ENCODE measurements at places on chromosomes 2 and 18. TPM values are rescaled to one million over a fixed set of nuclear protein-coding genes. Genes with fewer than 3 reads are reported as not detected.

MARCHF4 gene
- not detected for total RNA-seq

DNA sequence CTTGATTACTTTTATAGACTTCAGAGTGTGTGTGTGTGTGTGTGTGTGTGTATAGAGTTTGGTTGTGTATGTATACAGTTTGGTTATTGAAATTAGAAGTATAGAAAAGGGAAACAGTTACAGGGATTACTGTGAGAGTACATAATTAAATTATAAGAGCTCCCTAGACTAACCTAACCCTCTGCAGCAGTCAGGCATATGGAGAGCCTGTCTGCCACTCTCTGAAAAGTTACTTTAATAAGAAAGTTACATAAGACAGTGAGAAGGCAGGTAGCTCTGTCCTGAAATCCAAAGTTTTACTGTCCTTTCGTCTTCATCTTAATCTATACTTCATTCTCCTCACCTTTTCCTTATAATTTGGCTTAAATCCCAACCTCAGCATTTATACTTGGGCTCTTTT, 71.5 kb upstream of the EPB41L5 start:
- DNase-seq, result no peak
- H3K4me3 ChIP-seq, result no peak overlapping the region
- H3K27me3 ChIP-seq, result no peaks in the 10 kb centered on the region

ST8SIA5 gene
- 0.34 TPM for total RNA-seq

- peaks cover 6% of the 10 kb centered on the region for H3K27me3 ChIP-seq
- H3K36me3 ChIP-seq, result no peaks in the 10 kb centered on the region
- peak overlapping the region; percentile 2 for H3K27ac ChIP-seq
- DNase-seq, result no peak
- peaks cover 7% of the 10 kb centered on the region for H3K4me1 ChIP-seq
Measured at GRCh38 chr2:127630096-127630863, 15.7 kb upstream of the GPR17 start.

GRCh38 chr18:272650-273049, 4.8 kb upstream of the THOC1 start:
- no peak overlapping the region for H3K4me3 ChIP-seq
- peaks cover 18% of the 10 kb centered on the region for H3K4me1 ChIP-seq
- no peak for DNase-seq
- no peaks in the 10 kb centered on the region for H3K36me3 ChIP-seq

SH2D6 gene
- total RNA-seq, result 0.26 TPM
